ENCODE measurements at places on chromosomes 5 and 9.

DNA sequence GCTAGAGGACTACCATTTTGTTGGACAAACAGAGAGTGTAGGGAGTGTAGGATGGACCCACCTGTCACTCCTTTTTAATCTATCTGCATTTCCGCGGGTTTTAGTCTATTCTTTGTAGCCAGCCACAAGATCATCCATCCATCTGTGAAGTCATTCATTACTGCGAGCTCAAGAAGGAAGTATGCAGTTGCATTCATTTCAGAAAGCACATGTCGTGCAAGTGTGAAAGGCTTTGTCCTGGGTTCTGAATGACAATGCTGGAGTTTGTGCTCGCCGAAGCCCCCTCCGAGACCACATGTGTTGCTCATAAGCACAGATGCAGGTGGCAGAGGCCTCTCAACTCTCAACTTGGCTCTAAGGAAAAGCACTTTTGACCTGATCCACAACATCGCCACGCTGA is 70.3 kb upstream of the BASP1 start:
- no peak for DNase-seq

DNA sequence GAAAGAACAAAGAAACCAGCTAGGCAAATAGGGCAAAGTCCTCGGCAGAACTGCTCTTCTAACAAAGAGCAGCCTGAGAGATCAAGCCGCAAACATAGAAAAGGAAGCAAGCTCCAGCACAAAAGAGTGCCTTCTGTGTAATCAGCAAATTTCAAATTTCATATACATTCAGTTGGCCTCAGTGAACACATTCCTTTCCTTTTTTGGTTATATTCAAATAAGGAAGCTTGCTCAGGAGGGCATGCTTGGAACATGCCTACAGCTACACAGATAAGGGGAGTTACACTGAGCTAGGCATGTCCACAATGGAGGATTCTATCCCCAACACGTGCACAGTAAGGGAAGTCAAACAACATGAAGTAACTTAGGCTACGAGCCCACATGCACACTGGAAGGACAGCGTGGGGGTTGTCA is 23.4 kb downstream of the IL33 start:
- no peak for DNase-seq

- peak; percentile 24 for DNase-seq
Observed at GRCh38 chr5:98927989-98928872, 576 bp downstream of the CHD1 start.

DNA sequence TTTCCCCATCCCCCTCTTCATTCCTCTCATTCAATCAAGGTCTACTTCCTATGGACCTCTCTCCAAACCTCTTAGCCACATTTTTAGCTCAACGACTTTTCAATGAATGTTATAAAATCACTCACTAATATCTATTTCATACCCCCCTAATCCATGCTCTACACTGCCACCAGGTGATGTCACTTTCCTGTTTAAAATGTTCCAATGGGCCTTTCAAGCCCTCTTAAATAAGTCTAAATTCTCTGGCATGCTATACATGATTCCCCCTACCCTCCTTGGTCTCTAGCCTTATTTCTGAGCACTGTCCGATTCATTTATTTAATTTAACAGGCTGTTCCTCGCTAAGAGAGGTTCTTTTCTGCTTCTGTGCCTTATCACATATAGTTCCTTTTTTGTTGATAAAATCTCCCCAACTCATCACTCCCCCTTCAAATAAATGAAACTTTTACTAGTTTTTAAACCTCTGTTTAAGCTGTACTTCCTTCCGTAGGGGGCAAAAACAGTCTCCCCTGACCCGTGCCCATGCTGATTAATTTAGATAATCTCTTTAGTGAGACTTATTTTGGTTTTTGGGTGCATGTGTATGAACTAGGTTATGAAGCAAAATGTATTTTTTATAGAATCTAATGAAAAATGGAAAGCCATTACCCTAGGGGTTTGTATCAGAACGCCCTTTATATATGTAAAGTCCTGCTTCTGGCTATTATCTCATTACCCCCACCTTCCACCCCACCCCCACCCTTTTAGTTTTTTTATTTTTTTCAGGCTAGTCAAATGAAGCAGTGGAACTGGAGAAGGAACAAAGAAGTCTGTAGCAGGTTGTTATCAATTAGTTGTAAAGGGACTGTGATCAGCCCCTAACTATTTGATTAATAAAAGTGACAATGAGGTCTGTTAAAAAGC is 9.0 kb downstream of the ABHD17B start:
- no peak for DNase-seq

DNA sequence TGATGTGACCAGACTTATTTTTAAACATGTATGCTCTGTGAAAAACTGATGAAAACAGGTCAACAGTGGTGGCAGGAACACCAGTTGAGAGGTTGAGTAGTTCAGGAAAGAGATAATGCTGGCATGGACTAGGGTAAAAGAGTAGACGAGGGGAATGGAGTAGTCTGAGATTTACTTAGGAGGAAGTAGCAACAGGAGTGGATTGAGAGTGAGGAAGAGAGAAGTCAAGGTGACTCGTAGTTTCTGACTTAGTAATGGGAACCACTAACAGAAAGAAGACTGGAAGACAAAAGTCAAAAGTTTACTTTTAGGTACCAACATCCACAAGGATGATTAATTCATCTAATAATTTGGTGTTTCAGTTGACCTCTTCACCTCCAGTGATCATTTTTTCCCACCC is 3.6 kb downstream of the SRA1 start:
- DNase-seq, result no peak

DNA sequence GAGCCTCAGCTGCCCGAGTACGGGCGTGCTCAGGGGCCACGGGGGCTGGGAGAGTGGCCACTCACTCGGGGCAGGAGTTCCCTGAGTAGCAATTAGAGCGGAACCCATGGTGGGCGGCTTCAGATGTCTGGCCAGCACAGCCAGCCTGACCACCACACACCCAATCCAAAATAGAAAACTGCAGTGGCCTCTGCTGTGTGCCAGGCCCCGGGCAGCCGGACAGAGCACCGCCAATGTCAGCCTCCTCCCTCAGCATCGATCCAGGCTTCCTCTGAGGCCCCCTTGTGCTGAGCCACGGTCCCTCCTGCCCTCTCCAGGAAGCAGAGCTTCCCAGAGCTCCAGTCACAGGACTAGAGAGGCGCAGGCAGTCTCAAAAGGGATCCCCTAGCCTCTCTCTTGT is 2.7 kb downstream of the ADAMTS2 start:
- DNase-seq, result no peak
